ENCODE measurements at places on chromosomes 7 and 10.

GRCh38 chr7:70712942-70713341, 419.0 kb upstream of the GALNT17 start:
- no peak for DNase-seq

- DNase-seq, result no peak
Observed at GRCh38 chr7:116518961-116519360, 5.9 kb upstream of the CAV1 start.

- no peak for DNase-seq
Observed at GRCh38 chr7:50372923-50373322, 68.4 kb downstream of the IKZF1 start.

DNA sequence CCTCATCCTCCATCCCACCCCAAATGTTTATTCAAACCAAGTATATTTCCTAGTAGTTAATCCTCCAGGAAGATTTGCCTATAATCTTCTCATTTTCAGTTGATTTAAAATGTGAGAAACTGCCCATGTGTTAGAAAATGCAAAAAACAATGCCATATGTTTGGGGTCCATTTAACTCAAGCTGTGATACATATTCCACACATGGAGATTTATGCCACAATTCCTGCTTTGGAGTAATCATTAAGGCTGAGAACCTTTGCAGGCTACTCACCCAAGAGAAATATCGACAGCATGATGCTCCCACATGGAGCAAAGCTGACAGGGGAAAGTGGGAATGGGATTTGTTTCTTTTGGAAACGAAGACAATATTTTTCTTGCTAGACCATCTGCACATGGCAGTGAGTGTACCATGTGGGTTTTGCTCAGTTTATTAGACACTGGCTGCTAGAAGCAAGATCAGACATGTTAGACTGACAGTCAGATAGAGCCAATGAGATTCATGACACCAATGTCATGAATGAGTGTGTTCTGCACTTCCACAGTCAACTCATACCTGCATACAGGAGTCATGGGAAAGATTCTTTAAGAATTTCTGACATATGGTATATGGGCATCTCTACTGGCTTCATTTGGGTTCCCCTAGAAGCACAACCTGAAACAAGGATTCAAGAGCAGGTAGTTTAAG, 3.4 kb upstream of the GRM8 start:
- no peak for DNase-seq

- no peak for DNase-seq
Observed at GRCh38 chr7:117854186-117854585, 19.1 kb downstream of the CTTNBP2 start.

All from T follicular helper cell (primary cell).